ENCODE measurements at places on chromosomes 11 and 22. TPM values are rescaled to one million over a fixed set of nuclear protein-coding genes. Genes with fewer than 3 reads are reported as not detected.

GRCh38 chr11:44450295-44450932, 115.0 kb upstream of the CD82 start:
- no peak for DNase-seq

- DNase-seq = no peak
Measured at GRCh38 chr11:79039122-79039521, 401.7 kb downstream of the TENM4 start.

- no peak for DNase-seq
Measured at GRCh38 chr22:17113600-17113999, 7.6 kb downstream of the TMEM121B start.

- no peak for DNase-seq
Measured at GRCh38 chr11:2791521-2792380, 92.0 kb upstream of the KCNQ1OT1 start.

DNA sequence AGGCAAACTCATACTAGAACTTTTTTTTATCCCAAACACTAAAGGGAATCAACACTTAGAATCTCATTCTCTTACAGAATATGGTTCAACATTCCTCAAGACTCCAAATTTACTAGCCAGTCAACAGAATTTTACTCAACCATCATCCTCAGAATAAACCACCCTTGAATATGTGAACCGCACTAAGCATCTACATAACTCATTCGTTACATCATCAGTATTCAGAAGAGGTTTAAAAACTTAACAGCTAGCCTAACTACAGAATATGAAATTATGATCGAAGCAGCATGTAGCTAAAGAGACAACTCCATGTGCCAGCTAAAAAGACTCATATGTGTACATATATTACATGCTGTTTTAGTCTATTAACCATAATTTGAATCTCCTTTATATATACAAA, 47.9 kb downstream of the CLDN25 start:
- DNase-seq = no peak

Gene CDCA5
- 0.37 TPM for total RNA-seq

Gene OR51I1
- total RNA-seq = not detected

Gene SLC5A12
- not detected for total RNA-seq

All from T-helper 17 cell (primary cell).